Thoracic aorta endothelial cell (primary cell): ENCODE measurements at places on chromosomes 1 and 21. TPM values are rescaled to one million over a fixed set of nuclear protein-coding genes. Genes with fewer than 3 reads are reported as not detected.

Gene PRELP
- total RNA-seq, result 0.07 TPM in 1 of 2 replicates, not detected in the other

Gene KIAA0040
- total RNA-seq, result 34.4 and 54.3 TPM in 2 replicates

Gene CADM3
- 2.1 and 10.3 TPM in 2 replicates for total RNA-seq

Gene TTC39A
- total RNA-seq, result 1.2 and 1.6 TPM in 2 replicates

Gene TOE1
- total RNA-seq, result 20.5 and 25.6 TPM in 2 replicates

Gene LCE2B
- not detected in 2 replicates for total RNA-seq

Gene OR2T33
- total RNA-seq, result 0.13 TPM in 1 of 2 replicates, not detected in the other

Gene OR2T34
- total RNA-seq, result not detected in 2 replicates

Gene UQCRHL
- 1.4 and 2.3 TPM in 2 replicates for total RNA-seq

Gene CACNA1S
- total RNA-seq, result not detected in 2 replicates

Gene SPRR1B
- not detected in 2 replicates for total RNA-seq

Gene RIPPLY3
- not detected in 2 replicates for total RNA-seq

Gene KRTAP7-1
- total RNA-seq, result not detected in 2 replicates

Gene CD34
- total RNA-seq, result 18.7 and 47.7 TPM in 2 replicates

Gene CORT
- total RNA-seq, result 0.50 and 0.53 TPM in 2 replicates

Gene HSD3B1
- total RNA-seq, result not detected in 2 replicates

Gene SPRR5
- not detected in 2 replicates for total RNA-seq

Gene MIXL1
- total RNA-seq, result 0.13 and 0.14 TPM in 2 replicates

Gene SELENON
- total RNA-seq, result 55.7 and 91.8 TPM in 2 replicates

Gene TXNDC12
- total RNA-seq, result 44.0 and 52.8 TPM in 2 replicates

Gene CRP
- 0.29 TPM in 1 of 2 replicates, not detected in the other for total RNA-seq

Gene LCE1B
- total RNA-seq, result 0.22 TPM in 1 of 2 replicates, not detected in the other

Gene NPPB
- not detected in 2 replicates for total RNA-seq

Gene ASH1L
- total RNA-seq, result 39.4 and 39.6 TPM in 2 replicates

Gene ZC3H12A
- 4.1 and 5.2 TPM in 2 replicates for total RNA-seq

Gene MCOLN2
- total RNA-seq, result 0.27 and 0.36 TPM in 2 replicates

Gene IFI44L
- total RNA-seq, result 1.7 and 2.1 TPM in 2 replicates

Gene LRRC3
- 2.4 and 3.0 TPM in 2 replicates for total RNA-seq

Gene ANGPTL3
- 0.07 TPM in 1 of 2 replicates, not detected in the other for total RNA-seq

Gene ELF3
- total RNA-seq, result 0.07 and 0.13 TPM in 2 replicates

Gene S100A8
- total RNA-seq, result not detected in 2 replicates

Gene PLA2G2C
- not detected in 2 replicates for total RNA-seq

Gene THEMIS2
- total RNA-seq, result 2.7 and 5.3 TPM in 2 replicates

Gene GPR37L1
- total RNA-seq, result not detected in 2 replicates

Gene GFI1
- 0.07 and 0.27 TPM in 2 replicates for total RNA-seq

Gene OPRD1
- total RNA-seq, result not detected in 2 replicates

Gene LCE2A
- not detected in 2 replicates for total RNA-seq

Gene SH2D1B
- 0.07 TPM in 1 of 2 replicates, not detected in the other for total RNA-seq
